AG09319 (cell line): ENCODE measurements at places on chromosomes 6 and 20.

GRCh38 chr6:15287670-15288375 lies 42.0 kb downstream of the JARID2 start:
- DNase-seq, result no peak

- DNase-seq, result no peak
These were observed 18.0 kb downstream of the CDYL start for GRCh38 chr6:4794140-4794707.

GRCh38 chr6:30067460-30068139 lies 602 bp downstream of the PPP1R11 start:
- no peak for DNase-seq

GRCh38 chr6:91879386-91879995 lies 1292.6 kb upstream of the MAP3K7 start:
- DNase-seq, result no peak

DNA sequence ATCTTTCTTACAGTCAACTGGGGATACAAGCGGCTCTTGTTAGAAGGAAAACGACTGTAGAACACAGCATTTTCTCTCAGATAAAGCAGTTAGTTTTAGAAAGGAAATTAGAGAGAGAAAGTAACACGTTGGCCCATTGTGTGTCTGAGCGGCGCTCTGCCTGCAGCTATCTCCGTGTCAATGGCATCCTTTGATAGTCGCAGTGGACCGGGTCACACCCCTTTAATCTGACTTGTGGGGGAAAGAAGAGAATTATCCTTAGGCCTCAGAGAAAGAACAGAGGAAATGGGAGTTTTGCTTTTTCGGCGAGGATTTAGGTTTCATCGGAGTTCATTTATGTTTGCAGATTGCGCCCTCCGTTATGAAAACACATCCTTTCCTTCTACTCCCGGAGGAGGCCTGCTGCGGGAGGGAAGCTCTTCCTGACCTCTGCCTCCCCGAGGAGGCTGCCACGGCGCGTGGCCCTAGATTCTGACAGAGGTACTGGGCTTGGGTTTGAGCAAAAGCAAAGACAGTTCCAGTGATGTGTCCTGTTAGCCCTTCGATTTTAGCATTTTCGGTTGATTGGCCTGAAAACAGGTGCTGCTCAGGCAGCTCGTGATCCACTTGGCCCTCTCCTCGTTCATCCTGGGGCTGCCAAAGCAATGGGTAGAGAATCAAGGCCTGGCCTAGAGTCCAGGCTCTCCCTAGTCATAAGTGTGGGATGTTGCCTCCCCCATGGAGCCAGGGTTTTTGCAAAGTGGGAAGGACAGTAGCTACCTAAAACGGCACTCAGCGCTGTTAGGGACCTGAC lies 74.9 kb downstream of the ZDHHC14 start:
- DNase-seq, result no peak

GRCh38 chr6:152746172-152746553 lies 4.4 kb upstream of the VIP start:
- DNase-seq, result no peak

DNA sequence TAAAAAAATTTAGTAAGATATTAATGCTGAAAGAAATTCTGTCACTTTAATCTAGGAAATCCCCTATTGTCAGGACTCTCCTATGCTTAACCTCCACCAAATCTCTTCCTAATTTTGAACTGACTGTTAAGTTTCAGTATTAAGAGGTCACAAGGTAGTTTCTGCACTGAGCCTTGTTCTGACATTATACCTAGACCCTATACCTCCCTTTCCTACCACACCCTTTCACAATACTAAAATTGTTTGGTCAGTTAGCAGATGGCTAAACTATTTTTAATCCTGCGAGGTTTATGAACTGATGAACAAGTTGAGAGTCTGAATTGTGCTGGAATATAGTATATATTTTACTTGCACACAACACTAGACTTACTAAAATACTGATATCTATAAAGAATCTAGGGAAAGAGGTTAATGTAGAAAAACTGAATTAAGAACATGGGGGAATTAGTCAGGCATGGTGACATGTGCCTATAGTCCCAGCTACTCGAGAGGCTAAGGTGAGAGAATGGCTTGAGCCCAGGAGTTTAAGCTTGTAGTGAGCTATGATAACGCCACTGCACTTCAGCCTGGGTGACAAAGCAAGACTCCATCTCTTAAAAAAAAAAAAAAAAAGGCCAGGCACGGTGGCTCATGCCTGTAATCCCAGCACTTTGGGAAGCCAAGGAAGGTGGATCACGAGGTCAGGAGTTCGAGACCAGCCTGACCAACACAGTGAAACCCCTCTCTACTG lies 51.5 kb downstream of the HBS1L start:
- no peak for DNase-seq

GRCh38 chr6:170116636-170117035 lies 174.2 kb downstream of the DLL1 start:
- no peak for DNase-seq

DNA sequence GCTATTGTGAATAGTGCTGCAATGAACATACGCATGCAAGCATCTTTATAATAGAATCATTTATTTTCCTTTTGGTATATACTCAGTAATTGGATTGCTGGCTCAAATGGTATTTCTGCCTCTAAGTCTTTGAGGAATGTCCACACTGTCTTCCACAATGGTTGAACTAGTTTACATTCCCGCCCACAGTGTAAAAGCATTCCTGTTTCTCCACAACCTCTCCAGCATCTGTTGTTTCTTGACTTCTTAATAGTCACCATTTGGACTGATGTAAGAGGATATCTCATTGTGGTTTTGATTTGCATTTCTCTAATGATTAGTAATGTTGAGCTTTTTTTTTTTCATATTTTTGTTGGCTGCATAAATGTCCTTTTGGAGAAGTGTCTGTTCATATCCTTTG lies 208.7 kb downstream of the PHF3 start:
- DNase-seq, result peak; percentile 12

DNA sequence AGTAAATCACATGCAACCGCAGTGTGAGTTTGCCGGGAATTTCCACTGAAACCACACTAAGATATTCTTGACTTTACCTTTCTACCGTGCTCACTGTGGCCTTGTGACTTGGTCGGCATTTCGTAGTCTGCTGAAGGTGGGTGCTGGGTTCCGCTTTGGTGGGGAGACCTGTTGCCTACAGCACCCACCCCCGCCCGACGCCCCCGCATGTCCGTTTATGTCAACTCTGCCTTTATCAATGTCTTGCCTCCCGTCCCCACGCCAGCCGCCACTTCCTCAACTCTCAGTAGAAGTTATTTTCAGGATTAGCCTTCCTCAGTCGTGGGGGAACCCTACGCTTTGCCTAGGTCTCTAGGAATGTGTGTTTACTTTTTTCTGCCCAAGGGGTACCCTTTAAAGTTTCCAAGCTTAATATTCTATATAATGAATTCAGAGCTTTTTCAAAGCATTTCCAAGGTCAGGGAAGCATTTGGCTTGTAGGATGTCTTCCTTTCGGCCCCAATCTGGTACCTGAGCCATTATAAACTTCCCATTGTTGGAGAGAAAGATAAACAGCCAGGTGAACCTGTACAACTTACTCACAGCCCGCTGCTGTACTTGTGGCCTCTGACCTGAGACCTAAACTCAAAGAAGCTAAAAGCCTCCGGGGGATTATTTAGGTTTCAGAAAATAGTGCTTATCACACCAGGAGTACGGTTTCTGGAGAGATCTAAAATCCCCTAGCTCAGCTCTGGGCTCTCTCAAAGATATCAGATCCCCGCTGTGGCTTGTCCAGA lies 54.2 kb downstream of the TBC1D7 start:
- DNase-seq, result no peak

DNA sequence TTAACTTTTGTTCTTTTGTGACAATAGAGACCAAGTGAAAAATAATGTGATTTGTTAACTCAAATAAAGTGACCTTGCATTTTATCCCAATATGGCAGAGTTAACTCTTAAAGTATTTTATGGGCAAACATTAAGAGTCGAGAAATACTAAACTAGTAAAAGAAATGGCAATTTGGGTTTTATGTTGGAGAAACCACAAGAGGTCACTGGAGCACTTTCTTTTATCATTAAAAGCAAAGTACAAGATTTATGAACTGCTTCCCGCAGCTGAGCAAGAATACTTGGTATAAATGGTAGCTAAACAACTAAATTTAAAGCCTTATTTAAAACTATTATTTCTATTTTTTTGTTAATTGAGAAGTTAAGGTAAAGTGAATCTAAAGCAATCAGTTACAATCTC lies 33.5 kb upstream of the MCM9 start:
- DNase-seq, result no peak

DNA sequence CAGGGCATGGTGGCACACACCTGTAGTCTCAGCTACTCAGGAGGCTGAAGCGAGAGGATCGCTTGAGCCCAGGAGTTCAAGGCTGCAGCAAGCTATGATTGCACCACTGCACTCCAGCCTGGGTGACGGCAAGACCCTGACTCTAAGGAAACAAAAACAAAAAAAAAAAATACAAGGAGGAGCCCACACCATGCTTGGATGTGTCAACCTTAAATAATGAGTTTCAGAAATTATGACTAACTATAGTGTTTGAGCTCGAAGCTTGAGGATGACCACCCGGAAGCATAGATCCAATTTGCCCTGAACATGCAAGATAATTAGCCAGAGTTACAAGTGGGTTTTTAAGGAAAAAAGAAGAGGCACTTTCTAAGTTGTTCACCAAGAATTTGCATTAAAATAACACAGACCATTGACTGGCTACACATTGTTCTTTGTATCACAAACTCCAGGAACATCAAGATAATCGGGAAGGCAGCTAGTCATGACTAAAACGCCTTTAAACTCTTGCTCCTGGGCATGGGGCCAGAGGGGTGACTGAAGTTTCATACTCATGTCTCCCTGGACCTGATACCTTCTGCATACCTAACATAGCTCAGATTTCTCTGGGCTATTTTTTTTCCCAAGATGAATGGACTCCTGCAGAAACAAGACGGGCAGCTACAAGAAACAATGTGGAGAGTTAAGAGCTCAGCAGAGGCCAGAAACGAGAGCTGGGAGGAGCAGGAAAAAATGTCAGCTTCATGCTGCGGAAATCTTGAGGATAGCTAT lies 289.6 kb downstream of the PREX1 start:
- no peak for DNase-seq

GRCh38 chr6:163701762-163702161 lies 287.2 kb downstream of the QKI start:
- DNase-seq, result no peak

- no peak for DNase-seq
These were observed 102.8 kb downstream of the SYCP2 start for GRCh38 chr20:59830665-59831023.

GRCh38 chr6:98107801-98108200 lies 726.6 kb upstream of the POU3F2 start:
- no peak for DNase-seq

- DNase-seq, result no peak
These were observed 686.9 kb upstream of the CITED2 start for GRCh38 chr6:140061110-140062042.

GRCh38 chr6:154218301-154218700 lies 138.3 kb downstream of the IPCEF1 start:
- DNase-seq, result no peak

DNA sequence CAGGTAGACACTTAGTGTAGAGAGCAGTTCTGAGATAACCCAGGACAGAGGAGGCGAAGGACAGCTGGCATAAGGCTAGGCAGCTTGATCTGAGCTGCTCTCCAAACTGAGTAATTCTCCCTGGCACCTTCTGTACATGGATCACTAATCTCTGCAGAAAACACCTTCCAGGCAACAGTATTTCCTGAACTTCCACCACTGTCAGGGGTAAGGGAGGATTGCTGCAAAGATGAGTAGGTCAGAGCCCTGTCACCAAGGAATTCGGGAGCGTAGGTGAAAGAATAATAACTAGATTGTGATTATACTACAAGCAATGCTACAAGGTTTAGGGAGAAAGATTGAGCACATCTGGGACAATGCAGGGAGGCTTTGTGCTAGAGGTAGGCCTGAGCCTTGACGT lies 1.9 kb downstream of the HM13 start:
- DNase-seq, result no peak

GRCh38 chr20:44309763-44310663 lies 989 bp downstream of the FITM2 start:
- DNase-seq, result peak; percentile 14

GRCh38 chr6:127855542-127856159 lies 45.2 kb downstream of the THEMIS start:
- DNase-seq, result no peak

DNA sequence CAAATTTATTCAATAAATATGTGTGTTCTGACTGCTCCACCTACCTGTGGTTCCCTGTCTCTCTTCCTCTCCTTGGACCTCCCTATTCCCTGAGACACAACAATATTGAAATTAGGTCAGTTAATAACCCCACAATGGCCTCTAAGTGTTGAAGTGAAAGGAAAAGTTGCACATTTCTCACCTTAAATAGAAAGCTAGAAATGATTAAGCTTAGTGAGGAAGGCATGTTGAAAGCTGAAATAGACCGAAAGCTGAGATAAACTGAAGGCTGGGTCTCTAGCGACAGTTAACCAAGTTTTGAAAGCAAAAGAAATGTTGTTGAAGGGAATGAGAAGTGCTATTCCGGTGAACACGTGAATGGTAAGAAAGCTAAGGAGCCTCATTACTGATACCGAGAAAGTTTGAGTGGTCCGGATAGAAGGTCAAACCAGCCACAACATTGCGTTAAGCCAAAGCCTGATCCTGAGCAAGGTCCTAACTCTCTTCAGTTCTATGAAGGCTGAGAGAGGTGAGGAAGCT lies 34.1 kb downstream of the UST start:
- no peak for DNase-seq

- DNase-seq, result no peak
These were observed 96.0 kb downstream of the PSMB1 start for GRCh38 chr6:170456886-170457698.

DNA sequence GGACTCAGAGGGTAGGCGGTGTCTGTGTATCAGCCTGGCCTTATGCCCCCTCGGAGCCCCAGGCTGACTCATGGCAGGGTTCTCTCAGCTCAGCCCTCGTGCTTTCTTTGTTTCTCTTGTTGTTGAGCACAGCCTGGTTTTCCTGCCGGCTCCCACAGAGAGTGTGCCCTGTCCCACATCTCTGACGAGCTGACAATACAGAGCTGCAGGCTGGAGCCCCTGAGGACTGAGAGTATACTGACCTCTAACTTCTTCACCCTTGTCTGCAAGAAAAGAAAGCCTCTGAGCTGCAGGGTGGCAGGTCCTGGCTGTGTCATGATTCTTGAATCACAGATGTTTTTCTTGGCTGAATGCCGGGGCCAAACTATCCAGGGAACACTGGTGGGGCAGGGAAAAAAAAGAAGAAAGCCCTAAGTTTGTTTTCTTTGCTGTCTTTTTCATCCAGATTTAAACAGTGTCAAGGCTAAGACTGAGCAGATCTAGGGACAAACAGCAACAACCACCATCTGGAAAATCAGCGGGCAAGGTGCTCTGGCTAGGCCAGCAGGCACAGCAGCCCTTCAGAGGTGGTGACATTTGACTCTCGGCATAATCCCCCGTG lies 63.3 kb upstream of the ZNF133 start:
- DNase-seq, result peak; percentile 10

DNA sequence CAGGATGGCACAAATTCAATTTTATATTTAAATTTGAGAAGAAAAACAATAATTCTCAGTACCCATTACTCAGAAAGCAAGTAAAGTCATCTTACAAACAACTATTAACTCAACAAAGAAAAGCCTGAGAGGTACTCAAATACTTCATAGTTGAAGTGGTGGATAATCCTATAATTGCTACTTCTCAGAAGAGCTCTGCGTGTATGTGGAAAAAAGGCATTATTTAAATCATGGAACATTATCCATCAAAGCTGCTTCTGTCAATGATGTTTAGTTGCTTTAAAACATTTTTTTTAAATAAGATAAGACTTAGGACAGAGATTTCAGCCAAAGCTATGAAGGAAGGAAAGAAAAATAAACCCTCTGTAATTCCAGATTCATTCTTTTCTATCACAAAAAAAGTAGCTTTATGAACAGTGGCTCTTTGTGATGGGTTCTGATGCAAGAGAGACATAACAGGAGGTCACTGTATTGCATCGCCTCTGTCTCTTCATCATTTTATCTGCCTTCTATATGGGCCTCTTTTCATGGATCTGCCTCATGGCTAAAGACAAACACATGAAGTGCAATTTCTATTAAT lies 367.9 kb upstream of the SLC35B3 start:
- no peak for DNase-seq
